ENCODE measurements at places on chromosomes 16 and 17.
A peak's percentile ranks its signal among the peaks of the same experiment; 100 is the strongest.

DNA sequence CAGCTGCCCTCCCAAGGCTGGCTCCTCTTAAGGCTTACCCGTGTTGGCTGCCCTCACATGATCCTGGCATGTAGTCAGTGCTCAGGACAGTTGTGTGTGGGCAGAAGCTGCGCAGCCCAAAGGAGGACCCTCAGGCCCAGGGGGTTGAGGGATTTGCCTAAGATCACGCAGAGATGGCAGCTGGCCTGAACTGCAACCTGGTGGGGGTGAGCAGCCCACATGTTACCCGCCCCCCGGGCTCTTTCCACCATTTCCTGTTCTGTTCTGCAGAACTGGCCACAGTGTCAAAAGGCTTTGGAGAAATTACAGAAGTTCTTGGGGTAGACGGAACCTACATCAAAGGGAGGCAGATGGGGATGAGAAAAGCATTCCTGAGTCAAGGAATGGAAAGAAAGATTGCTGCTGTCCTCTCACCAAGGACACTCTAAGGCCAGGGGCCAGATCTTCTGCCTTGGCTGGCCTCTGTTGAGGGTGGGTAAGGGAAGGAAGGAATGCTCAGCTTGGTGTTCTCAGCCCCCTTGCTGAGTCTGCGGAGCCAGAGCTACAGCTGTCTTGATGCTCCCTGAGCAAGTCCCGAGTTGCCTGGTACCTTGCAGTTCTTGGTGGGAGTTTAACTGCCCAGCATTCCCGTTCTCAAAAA is 53.0 kb downstream of the EPN2 start:
- DNase-seq = no peak

DNA sequence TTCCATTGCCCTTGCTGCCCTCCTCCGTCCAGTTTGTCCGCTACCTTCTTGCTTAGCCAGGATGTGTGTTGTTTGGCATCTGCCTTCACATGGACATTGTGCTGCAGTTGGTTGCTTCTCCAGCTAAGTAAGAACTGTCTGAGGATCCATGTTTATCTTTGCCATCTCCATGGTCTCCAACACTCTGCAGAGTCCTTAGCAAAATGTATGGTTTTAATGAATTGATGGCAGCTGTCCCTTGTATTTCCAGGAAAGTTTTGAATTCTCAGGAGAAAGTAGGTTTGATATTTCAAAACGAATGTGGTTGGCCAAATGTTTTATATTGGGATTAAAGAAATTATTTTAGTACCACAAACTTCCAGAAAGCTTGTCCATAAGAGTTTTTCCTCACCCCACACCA is 160.9 kb downstream of the SPECC1 start:
- DNase-seq = no peak

- DNase-seq = no peak
Measured at GRCh38 chr17:54899721-54900456, 763 bp upstream of the TOM1L1 start.

- no peak for DNase-seq
Measured at GRCh38 chr17:696369-696768, 18.3 kb downstream of the VPS53 start.

- peak; percentile 21 for DNase-seq
Measured at GRCh38 chr16:17211797-17212196, 259.0 kb downstream of the XYLT1 start.

GRCh38 chr16:89784406-89784805 is 32.0 kb downstream of the FANCA start:
- no peak for DNase-seq

- no peak for DNase-seq
Measured at GRCh38 chr16:51624080-51624775, 473.2 kb upstream of the SALL1 start.

DNA sequence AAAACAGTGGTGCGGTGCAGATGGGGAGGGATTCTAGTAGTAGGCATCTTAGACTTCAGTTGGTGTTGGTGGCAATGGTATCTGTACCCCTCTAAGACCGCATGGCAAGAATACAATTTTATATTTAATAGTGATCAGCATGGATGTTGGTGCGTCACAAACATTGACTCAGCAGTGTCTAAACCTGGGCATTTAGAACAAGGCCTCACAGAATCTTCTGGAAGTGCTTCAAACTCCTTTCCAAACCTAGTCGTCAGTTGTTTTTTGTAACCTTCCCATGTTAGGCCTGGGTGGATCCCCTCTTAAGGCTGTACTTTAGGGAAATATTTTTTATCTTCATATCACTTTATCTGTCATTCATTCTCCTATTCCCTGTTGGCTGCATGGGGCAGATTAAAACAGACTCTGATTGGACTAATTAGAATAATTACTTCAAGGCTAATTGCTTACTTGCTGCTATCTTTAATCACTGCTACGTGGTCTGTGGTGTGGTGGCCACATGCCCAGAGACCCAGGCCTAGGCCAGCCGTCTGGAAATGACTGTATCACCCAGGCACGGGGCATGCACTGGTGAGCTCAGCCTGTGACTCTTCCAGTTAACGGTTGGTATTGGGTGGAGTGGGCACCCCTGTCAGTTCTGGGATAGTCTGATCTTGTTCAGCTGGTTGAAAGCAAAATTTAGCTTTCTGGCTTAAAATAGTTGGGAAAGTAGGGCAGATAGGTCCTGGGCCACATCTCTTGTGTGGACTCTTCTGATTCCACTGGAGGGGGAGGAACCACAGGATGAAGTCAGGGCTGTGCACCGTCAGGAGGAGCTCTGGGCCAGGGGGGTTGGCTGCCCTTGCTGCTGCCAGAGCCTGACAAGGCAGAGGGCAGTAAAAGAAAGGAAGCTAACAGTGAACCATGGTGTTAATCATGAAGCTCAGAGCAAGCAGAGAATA is 4.5 kb downstream of the ALKBH5 start:
- DNase-seq = no peak

GRCh38 chr16:67801883-67802282 is 4.5 kb downstream of the RANBP10 start:
- DNase-seq = no peak

DNA sequence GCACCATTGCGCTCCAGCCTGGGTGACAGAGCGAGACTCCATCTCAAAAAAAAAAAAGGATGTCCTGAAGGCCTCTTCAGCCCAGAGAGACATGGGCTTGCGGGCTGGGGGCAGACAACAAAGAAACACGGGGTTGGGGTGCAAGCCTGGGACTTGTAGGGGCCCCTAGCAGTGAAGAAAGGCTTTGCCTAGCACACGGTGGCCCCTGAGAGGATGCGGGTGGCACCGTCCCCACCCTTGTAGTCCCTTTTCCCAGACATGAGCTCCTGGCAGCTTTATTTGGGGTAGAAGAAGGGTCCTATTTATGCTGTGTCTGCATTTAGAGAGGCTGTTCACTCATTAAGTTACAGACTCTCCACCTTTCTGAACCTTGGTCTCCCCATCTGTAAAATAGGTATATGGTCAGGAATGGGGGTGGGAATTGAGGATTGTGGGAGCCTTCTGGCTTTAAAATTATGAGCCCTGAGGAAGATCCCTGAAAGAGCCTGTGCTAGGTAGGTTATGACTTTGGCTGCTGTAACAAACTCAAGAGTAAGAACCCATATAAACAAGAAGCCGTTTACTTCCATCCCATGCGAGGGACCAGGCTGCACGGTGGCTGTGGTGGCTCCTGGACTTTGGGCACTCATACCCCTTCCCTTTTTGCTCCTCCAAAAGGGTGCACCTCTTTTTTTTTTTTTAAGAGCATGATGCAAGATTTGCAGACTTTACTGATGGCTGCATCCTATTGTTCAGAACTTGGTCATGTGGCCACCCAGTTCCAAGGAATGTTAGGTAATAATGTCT is 20.6 kb upstream of the ADGRG1 start:
- no peak for DNase-seq

GRCh38 chr17:64126918-64127317 is 3.0 kb downstream of the ERN1 start:
- no peak for DNase-seq

GRCh38 chr16:14496047-14496770 is 133.9 kb downstream of the PARN start:
- no peak for DNase-seq

- no peak for DNase-seq
Measured at GRCh38 chr17:74959826-74960515, 12.6 kb downstream of the HID1 start.

DNA sequence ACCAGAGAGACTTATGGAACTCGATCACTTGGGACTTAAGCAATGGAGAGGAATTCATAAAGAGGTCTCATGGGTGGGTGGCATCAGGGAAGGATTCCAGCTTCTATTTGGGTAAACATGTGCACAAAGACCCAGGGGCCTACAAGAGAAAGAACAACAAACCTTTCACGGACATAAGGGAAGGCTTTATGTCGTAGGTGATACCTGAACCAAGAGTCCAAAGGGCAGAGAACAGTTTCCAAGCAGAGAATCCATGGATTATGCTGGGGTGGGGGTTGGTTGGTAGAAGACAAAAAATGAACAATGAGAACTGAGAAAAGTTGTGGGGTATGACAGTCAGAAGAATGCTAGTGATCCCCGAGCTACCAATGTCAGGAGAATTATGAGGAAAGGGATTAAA is 119.8 kb downstream of the CNTNAP4 start:
- no peak for DNase-seq

DNA sequence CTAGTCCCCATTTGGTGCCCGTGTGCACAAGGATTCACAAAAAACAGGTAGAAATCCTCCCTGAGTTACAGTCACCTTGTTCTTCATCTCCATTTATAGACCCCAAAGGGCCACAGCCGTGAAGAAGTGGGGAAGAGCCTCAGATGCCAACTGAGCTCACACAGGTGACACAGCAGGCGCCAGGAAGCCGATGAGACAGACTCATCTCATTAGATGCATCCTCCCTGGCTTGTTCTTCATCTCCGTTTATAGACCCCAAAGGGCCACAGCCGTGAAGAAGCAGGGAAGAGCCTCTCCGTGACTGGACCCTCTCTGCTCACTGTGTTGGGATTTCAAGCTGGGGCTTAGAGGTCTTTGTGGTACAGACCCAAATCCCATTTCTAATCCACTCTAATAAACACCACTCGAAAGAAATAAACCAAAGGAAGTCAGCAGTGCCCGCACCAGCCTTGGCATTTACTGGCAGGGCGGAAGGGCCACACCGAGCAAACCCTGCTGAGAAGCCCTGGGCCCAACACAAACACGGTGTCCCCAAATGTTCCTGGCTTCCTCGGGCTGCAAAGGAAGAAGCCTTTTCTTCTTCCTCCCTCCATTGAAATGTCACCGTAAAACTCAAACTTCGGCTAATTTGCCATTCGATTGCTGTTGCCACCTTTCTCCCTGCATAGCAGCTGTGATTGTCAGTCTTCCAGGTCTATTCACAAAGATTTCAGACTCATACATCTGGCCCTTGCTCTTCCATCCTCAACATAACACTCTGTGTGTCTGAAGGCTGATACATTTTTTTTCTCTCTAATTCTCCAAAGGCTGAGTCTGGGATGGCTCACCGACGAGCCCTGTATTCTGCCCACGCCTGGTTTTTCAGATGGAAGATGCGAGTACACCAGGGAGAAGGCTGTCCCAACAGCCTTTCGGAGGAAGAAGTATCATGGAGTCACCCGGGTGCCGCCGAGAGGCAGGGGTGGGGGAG is 44.9 kb upstream of the DOC2B start:
- DNase-seq = no peak

DNA sequence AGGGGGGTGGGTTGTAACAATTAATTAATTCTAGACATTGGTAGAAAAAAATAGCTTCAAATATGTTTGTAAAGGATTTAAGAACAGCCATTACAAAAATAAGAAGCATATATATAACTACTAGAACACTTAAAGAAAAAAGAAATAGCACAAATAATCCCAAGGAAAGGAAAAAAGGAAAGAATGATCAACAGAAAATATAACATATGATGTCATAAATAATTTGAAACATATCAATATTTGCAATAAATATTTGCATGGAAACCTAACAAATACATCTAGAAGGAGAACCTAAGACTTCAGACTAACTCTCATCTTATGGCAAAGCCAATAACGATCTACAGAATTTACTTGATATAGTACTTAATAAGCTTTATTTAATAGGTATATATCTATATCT is 28.9 kb downstream of the CDYL2 start:
- no peak for DNase-seq

- DNase-seq = no peak
Measured at GRCh38 chr17:10583834-10584233, 34.4 kb upstream of the MYH2 start.

DNA sequence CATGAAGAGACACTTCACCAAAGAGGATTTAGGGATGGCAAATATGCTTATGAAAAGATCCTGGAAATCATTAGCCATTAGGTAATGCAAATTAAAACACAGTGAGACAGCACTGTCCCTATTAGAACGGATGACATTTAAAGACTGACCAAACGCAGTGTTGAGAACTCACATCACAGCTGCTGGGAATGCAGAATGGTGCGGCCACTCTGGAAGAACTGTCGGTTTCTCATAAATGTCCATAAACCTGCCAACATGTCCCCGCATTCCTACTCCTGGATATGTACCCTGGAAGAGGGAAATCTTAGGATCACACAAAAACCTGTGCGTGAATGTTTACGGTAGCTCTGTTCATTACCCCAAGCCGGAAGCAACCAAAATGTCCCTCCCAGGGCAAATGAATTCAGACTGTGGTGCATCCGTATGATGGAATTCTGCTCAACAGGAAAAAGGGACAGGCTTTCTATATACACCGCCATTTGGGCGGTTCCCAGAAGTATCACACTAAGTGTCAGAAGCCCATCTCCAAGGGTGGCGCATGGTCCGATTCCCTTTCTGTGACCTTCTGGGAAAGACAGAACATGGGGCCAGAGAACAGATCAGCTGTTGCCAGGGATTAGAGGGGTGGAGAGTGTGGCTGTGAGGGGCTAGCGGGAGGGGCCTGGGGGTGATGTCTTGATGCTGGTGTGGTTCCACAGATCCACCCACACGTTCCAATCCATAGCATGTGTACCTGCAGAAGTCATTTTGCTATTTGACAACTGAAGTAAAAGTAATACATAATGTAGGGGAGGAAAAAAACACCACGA is 197.2 kb upstream of the CHMP6 start:
- DNase-seq = no peak

DNA sequence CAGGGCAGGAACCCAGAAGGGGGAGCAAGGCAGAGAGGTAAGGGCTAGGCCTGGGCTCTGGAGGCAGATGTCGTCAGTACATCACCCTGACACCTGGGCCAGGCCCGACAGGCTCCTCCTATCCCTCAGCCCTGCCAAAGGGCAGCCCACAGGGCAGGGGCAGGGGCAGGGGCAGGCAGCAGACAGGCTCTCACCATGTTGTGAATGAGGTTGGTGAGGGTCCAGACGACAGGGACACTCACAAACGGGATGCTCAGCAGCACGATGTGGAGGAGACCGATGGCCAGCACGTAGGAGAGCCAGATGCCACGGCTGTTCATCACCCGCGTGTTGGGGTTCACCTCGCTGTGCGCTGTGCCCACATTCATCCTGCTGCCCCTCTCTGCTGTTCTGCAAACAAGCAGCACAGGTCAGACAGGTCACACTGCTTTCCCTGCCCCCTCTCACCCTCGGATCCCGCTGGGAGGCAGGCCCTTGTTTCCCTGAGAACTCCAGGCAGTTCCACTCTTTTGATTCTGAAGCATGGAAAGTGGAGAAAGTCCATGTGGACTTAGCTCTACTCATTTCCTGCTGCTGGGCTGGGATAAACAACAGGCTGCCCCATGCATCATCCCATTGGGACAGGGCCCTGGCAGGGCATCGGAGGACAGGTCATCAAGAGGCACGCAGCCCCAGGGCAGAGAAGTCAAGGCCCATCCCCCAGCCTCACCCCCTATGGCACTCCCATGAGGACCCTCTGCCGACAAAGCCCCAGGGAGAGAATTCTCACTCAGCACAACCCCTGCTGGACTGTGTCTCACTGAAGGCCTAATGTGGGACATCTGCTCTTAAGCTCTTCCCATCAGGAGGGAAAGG is 3.3 kb downstream of the ORMDL3 start:
- DNase-seq = no peak

GRCh38 chr16:23729503-23730424 is 16.7 kb upstream of the ERN2 start:
- peak; percentile 52 for DNase-seq

GRCh38 chr16:47586121-47586520 is 125.0 kb downstream of the PHKB start:
- no peak for DNase-seq

All from HEK293T (cell line).